ENCODE measurements at places on chromosomes 5 and 9.

DNA sequence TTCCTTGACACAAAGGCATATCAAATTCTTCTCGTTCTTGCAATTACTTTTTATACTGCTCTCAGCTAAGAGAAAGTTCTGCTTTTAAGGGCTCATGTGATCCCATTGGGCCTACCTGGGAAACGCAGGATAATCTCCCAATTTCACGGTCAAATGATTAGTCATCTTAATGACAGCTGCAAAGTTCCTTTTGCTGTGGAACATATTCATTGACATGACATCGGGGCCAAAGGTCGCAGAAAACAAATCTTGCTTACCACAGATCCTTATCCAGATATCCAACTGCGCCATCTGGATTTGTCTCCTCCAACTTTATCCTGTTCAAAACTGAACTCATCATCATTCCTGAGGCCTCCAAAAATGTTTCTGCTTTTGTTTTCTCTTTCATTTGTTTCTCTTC lies 1085.6 kb upstream of the WWC1 start:
- DNase-seq = no peak

GRCh38 chr5:62606878-62607277 lies 28.3 kb downstream of the LRRC70 start:
- no peak for DNase-seq

DNA sequence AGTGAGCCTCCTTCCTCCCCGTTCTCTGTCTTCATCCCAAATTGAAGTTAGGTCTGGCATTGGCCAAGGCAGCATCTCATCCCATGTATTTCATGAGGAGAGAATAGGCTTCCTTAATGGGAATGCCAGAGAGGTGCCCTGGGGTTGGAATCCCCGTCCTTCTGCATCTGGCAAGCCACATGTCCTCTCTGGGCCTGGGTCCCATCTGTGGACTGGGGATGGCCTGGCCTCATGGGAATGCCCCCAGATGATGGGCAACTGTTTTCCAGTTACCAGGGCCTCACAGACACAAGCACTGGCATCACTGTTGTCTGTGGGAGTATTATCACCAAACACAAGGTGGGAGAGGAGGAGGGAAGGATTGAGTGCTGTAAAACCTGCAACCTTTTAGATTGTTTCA lies 153.9 kb downstream of the FSTL4 start:
- no peak for DNase-seq

GRCh38 chr9:91374939-91375338 lies 13.2 kb upstream of the AUH start:
- DNase-seq = no peak

- no peak for DNase-seq
Measured at GRCh38 chr5:151233616-151234085, 9.8 kb upstream of the CCDC69 start.

DNA sequence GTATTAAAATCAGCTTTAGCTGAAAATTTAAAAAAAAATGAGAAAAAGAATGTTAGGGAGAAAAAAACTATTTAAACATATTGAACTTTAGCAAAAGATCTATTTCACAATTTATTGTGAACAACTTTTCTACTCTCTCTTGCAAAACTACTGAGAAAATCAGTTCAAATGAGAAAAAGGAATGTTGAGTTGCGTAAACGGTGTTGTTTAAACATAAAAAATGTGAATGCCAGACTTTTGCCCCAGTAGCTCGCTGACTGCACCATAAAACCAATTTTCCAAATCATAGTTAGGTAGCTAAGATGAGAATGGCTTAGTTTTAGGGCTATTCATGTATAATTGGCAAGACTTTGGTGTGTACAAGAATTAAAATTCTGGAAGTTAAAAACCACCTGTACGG lies 13.4 kb upstream of the RAD23B start:
- DNase-seq = no peak

GRCh38 chr9:4137234-4137633 lies 162.6 kb downstream of the GLIS3 start:
- no peak for DNase-seq

DNA sequence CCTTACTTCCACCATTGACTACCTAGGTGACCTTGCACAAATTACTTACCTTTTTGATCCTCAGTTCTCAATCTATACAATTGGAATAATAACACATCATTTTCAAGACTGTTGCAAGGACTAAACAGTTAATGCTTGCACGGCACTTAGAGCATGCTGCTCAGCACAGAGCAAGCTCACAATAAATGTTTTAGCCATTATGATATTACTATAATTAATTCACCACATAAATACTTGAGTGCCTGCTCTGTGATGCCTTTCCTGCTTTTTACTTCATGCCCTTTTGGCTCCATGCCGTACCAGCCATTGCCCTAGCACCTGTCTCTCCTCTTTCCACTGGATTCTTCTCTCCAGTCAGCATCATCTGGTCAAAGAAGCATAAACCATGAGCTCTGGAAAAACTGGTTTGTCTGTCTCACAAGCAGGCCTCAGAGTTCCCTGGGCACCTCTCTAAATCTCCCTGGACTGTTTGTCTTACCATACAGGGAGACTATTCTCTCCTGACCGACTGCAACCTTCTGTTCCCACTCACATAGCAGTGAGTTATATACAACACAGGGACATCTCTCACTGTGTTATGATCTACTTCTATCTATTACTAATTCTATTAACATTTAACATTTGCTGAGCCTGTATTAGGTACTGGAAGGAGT lies 260.4 kb upstream of the ADRA1B start:
- DNase-seq = no peak

GRCh38 chr9:96498796-96499195 lies 48.8 kb downstream of the HABP4 start:
- no peak for DNase-seq

GRCh38 chr5:79111960-79112702 lies 522 bp downstream of the BHMT start:
- no peak for DNase-seq

- no peak for DNase-seq
Measured at GRCh38 chr5:100693481-100693880, 158.3 kb downstream of the FAM174A start.

DNA sequence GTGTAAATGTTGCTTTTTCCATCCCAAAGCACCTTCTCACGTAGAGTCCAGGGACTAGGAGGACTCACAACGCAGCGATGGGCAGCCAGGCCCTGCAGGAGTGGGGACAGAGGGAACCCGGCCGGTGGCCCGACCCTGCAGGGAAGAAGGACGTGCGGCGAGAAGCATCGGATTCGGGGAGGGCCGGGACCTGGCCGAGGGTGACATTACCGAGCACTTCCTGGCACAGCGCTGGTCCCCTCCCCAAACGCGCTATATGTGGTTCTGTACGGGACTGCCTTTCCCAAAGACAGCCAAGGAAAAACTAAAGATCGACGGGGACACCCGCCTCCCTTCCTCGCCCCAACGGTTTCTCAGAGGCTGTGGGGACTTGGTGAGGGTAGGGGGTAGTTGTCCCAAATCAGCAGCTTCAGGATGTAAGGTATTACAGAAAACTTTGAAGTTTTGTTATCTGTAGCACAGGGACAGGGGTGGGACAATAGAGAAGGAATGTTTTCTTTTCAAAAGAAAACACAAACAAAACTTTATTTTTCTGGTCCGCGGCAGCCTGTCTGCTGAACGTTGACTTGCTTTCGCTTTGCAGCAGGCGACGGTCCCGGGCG lies 887 bp upstream of the MAP3K1 start:
- no peak for DNase-seq

- no peak for DNase-seq
Measured at GRCh38 chr5:67268231-67269021, 71.8 kb upstream of the CD180 start.

GRCh38 chr9:20604562-20604961 lies 17.7 kb downstream of the MLLT3 start:
- DNase-seq = no peak

DNA sequence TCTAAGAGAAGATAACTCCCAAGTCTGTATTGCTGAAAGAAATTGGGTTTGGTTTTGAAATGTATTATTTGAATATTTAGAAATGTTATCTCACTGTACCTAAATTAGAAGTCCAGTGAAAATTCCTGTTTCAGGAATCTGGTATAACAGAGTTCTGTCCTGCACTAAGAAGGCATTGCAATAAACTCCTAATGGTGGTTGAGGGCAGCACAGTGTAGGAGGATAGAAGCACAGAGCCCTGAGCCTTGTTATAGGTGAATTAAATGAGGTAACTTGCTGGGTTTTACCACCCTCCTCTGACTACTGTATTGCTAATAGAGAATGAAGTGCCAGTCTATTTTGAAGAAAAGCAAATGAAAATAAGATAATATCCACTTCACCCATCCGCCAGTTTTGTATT lies 143.4 kb downstream of the CD180 start:
- DNase-seq = no peak
